ENCODE measurements at places on chromosomes 13 and 19.

DNA sequence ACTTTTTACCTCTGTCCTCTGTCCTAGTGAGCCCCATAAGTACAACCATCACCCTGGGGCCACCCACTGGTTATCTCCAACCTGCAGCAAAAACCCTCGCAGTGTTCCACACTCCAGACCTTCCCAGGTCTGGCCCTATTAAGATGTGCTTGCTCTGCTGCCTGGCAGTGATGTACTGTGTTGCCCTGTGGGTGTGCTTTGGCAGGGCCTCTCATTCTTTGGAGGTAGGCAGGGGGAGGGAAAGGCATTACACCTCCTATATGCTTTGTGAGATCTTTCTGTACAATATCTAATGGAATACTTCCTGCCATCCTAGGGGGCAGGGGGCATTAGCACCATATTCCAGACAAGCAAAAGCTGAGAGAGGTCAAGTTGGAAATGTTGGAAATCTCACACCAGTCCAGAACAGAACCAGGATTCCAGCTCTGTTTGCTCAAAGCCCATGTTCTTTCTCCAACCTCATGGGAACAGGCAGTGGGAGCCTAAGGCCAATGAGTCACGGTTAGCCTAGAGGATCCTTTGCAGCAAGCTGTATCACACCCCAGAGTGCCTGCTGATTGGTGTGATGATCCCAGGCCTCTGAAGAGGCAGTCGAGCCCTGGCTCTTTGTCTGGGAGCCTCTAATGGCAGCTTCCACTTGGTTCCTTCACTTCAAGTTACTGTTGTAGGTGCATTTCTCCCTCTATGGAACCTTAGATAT lies 59.7 kb upstream of the UBL3 start:
- peak; percentile 69 for DNase-seq

GRCh38 chr19:10653732-10654609 lies at the start of gene ILF3:
ILF3 (plus strand) TSS chr19:10654346; CDS start chr19:10670606, 16,260 bp downstream.
- peak; percentile 100 for DNase-seq

DNA sequence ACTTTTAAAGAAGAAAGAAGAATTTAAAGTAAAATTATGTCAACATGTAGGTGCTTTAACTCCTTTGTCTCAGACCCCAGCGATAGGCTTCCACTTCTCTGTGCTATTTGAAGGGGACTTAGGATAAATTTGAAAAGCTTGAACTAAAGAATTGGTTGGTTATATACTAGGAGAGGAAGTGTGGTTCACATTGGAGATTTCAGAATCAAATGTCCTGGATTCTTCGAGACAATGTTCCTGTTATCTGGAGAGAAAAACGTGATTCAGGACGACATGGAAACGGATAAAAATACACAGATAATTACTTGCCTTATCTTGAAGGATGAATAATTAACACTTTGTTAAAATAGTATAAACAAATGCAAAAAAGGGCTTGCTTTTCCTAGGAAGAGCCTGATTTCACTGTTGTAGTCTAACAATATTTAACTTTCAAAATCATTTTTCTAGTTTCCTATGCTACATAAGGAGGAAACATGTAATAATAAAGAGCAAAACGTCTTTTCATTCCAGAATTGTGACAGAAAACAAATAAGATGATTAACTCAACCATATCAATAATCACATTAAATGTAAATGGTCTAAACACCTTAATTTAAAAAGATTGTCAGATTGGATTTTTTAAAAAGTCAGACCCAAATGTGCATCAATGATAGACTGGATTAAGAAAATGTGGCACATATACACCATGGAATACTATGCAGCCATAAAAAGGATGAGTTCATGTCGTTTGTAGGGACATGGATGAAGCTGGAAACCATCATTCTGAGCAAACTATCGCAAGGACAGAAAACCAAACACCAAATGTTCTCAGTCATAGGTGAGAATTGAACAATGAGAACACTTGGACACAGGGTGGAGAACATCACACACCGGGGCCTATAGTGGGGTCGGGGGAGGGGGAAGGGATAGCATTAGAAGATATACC lies 724 bp upstream of the ZNF780A start:
- no peak for DNase-seq

GRCh38 chr19:5825178-5825577 lies 14.3 kb downstream of the FUT6 start:
- DNase-seq: no peak

GRCh38 chr13:46604226-46604990 lies 51.4 kb downstream of the LRCH1 start:
- no peak for DNase-seq

GRCh38 chr13:68927387-68928026 lies 1180.1 kb upstream of the ATXN8OS start:
- peak; percentile 25 for DNase-seq

DNA sequence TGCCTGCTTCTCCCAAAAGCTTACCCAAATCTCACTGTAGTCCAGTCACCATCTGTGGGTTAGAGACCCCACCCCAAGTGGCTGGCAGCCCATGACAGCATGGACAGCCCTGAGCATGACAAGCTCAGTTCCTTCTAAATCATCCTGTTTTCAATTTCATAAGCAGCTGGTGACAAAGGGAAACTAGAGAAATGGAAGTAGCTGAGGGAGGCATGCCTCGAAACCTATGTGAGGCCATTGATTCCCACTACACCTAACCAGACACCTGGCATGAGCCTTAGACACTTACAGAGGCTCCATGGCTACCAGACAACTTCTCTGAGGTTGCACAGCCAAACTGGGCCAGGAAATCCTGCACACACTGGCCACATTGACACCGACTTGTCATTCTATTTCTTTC lies 56.2 kb downstream of the ABCC4 start:
- no peak for DNase-seq

- DNase-seq: no peak
These were observed 35.1 kb downstream of the MYCBP2 start for GRCh38 chr13:77291774-77292173.

DNA sequence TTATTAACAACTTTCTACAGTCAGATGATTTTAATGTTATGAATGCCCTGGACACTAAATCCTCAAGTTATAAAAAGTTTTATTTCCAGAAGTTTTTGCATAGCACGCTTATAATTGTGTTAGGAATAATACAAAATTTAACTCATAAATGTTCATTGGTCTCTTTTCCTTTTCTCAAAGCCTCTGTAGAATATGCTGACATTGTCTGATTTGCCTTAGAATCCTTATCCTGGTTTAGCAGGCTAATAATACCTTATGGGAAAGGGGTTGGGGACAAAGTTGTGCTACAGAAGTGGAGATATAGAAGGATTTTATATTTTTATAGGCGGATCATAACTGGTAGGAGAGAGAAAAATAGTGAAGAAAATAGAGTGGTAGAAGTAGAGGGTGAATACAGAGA lies 1739.6 kb downstream of the OLFM4 start:
- no peak for DNase-seq

GRCh38 chr19:49862391-49863253 lies 4.8 kb downstream of the PNKP start:
- DNase-seq: no peak

GRCh38 chr19:16922949-16923348 lies 34.1 kb downstream of the F2RL3 start:
- DNase-seq: no peak

GRCh38 chr13:53200498-53201453 lies 172.2 kb downstream of the OLFM4 start:
- DNase-seq: no peak

- no peak for DNase-seq
These were observed 33.6 kb downstream of the SLC7A1 start for GRCh38 chr13:29561918-29562317.

- DNase-seq: no peak
These were observed 11.3 kb downstream of the RFX2 start for GRCh38 chr19:6099033-6099432.

DNA sequence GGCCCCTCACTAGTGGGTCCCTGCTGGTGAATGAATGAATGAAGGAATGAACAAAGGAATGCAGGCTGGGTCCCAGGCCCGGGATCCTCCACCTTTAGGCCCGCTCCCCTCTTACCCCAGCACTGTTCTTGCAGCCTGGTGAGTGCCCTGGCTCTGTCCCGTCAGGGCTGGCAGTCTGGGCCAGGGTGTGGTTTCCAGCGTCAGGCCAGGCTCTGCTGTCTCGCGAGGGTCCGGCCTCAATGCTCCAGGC lies 317 bp downstream of the LYL1 start:
- DNase-seq: no peak

GRCh38 chr19:21430675-21431074 lies 33.7 kb downstream of the ZNF493 start:
- no peak for DNase-seq

DNA sequence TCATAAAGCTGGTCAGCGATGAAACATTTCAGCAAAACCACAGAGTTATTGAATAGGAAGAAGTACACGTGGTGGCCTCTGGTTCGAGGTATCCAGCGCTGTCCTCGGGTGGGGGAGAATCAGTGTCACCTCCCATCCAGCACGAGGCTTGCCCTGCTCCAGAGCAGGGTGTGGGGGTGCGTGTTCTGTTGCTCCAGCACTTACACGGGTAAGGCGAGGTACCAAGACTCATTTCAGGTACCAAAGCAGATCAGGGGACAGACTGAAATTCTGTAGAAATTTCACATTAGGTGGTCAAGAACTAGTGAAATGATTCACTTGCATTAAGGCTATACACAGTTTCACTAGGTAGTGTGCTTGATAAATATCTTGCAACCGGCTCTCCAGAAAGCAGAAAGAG lies 164.2 kb upstream of the SOX1 start:
- DNase-seq: no peak

- DNase-seq: no peak
These were observed 1562.9 kb upstream of the PRR20A start for GRCh38 chr13:55577847-55578210.

DNA sequence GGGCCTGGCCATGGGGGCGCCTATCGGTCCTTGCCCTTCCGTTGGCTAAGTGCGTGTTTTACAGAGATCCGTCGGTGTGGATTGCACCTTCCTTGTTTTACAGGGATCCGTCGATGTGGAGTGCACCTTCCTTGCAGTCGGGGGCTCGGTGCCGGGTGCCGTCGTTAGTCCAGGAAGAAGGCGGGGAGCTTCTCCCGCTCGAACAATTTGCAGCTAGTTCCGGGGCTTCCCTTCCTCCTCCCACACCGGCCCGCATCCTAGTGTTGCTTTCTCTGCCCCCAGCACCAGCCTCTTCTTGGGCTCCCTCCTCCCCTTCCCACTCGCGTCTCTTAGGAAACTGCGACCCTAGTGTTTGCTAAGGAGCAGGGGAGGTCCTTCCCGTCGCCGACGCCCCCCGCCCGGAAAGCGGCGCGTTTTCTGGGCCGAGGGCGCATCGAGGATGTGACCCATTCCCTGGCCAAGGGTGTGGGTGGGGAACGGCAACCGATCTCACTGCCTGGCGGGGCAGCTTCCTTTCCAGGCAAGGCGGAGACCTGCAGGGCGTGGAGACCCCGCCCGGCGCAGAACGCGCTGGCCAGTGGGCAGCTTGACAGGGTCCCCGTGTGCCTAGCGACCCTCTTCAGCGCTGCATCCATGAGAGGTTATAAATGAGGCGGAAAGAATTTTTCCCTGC lies 75.7 kb upstream of the ZNF91 start:
- no peak for DNase-seq

- no peak for DNase-seq
These were observed 67.4 kb upstream of the CLDN10 start for GRCh38 chr13:95485045-95485517.

DNA sequence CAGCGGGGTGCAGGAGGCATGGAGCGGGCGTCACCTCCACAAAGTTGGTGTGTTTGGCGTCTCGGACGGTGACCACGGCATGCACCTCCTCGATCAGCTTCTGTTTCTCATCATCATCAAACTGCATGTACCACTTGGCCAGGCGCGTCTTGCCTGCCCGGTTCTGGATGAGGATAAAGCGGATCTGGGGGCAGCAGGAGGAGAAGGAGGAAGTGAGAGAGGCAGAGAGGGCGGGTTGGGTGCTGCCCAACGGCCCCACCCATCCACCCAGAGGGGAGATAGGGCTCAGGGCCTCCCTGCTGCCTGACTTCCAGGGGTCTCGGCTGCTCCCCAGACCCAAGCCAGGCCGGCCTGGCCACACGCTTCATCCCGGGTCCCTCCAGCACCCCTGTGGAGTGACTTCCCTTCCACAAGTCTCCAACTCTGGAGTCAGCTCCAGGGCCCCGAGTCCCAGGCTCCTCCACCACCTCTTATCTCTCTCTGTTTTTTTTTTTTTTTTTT lies 4.6 kb downstream of the AP2S1 start:
- DNase-seq: no peak

GRCh38 chr19:49492573-49493405 lies 3.4 kb upstream of the RPS11 start:
- DNase-seq: no peak
